ENCODE measurements at places on chromosomes 16 and 17. TPM values are rescaled to one million over a fixed set of nuclear protein-coding genes. Genes with fewer than 3 reads are reported as not detected.

GDPD3 gene
- total RNA-seq: 0.80 TPM

CMTR2 gene
- total RNA-seq: 15.8 TPM

TMED6 gene
- not detected for total RNA-seq

SLC16A6 gene
- total RNA-seq: 0.20 TPM

MED31 gene
- total RNA-seq: 16.7 TPM

SLC12A3 gene
- 0.20 TPM for total RNA-seq

TBC1D16 gene
- 21.0 TPM for total RNA-seq

CAPN15 gene
- 51.1 TPM for total RNA-seq

MATCAP1 gene
- total RNA-seq: 4.2 TPM

SMIM22 gene
- not detected for total RNA-seq

IL21R gene
- total RNA-seq: 0.20 TPM

DHRS7C gene
- total RNA-seq: not detected

KRTAP4-6 gene
- not detected for total RNA-seq

VWA3A gene
- not detected for total RNA-seq

ITGA3 gene
- 164 TPM for total RNA-seq

CDH5 gene
- total RNA-seq: 798 TPM

KRT39 gene
- total RNA-seq: not detected

ENPP7 gene
- total RNA-seq: not detected

CCDC47 gene
- 33.8 TPM for total RNA-seq
